ENCODE measurements at places on chromosomes 12 and 14. TPM values are rescaled to one million over a fixed set of nuclear protein-coding genes. Genes with fewer than 3 reads are reported as not detected.

GRCh38 chr12:53729644-53730043, 2.4 kb upstream of the CALCOCO1 start:
- H3K27ac ChIP-seq, result no peak overlapping the region
- H3K27me3 ChIP-seq, result peaks cover 15% of the 10 kb centered on the region
- no peak for DNase-seq
- peaks cover 12% of the 10 kb centered on the region for H3K4me1 ChIP-seq
- H3K4me3 ChIP-seq, result no peak overlapping the region

DNA sequence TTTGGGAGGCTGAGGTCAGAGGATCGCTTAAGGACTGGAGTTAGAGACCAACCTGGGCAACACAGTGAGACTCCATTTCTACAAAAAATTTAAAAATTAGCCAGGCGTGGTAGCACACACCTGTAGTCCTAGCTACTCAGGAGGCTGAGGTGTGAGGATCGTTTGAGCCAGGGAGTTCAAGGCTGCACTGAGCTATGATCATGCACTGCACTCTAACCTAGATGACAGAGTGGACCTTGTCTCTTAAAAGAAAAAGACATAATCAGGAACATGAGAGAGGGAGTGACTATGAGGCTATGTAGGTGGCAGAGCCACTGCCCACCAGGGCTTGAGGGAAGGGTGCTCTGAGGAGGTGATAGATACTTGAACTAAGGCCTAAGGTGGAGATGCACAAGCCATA, 49.2 kb upstream of the PLXNC1 start:
- H3K27ac ChIP-seq, result no peak overlapping the region
- DNase-seq, result no peak
- H3K36me3 ChIP-seq, result no peaks in the 10 kb centered on the region
- peak overlapping the region; percentile 27 for H3K4me3 ChIP-seq
- peaks cover 53% of the 10 kb centered on the region for H3K27me3 ChIP-seq
- peaks cover 8% of the 10 kb centered on the region for H3K4me1 ChIP-seq

Gene AVPR1A
- 5.1 TPM for total RNA-seq

Gene CCDC184
- total RNA-seq, result 0.98 TPM

Gene RPL36AL
- 156 TPM for total RNA-seq
